NT2/D1 (cell line): ENCODE measurements at places on chromosomes 4 and X.

- DNase-seq: no peak
Measured at GRCh38 chr4:2166253-2166652, 75.7 kb downstream of the HAUS3 start.

- DNase-seq: no peak
Measured at GRCh38 chrX:34612036-34612435, 45.0 kb downstream of the TMEM47 start.

- no peak for DNase-seq
Measured at GRCh38 chr4:133498149-133498548, 349.1 kb downstream of the PCDH10 start.

- DNase-seq: no peak
Measured at GRCh38 chr4:30744957-30745640, 24.9 kb downstream of the PCDH7 start.

DNA sequence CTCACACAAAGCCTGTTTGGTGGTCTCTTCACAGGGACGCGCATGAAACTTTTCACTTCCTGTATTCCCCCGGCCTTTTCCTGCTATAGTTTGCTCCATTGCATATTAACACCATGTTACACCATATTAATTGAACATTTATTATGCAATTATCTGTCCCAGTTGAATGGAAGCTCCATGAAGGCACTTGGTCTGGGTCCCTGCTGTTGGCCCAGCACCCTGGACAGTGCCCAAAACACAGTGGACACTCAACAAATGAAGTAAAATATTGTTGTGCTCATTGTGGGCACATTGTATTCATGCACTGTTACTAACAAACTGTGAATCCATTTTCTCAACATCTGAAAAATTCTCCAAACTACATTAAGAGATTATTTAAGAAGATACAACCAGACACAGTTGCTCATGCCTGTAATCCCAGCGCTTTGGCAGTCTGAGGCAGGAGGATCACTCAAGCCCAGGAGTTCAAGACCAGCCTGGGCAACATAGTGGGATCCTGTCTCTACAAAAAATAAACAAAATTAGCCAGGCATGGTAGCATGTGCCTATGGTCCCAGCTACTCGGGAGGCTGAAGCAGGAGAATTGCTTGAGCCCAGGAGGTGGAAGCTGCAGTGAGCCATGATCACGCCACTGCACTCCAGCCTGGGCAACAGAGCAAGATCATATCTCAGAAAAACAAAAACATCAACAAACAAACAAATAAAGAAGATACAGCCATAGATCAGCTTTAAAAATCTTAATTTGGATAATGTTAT lies 292.7 kb upstream of the TENM3 start:
- no peak for DNase-seq

DNA sequence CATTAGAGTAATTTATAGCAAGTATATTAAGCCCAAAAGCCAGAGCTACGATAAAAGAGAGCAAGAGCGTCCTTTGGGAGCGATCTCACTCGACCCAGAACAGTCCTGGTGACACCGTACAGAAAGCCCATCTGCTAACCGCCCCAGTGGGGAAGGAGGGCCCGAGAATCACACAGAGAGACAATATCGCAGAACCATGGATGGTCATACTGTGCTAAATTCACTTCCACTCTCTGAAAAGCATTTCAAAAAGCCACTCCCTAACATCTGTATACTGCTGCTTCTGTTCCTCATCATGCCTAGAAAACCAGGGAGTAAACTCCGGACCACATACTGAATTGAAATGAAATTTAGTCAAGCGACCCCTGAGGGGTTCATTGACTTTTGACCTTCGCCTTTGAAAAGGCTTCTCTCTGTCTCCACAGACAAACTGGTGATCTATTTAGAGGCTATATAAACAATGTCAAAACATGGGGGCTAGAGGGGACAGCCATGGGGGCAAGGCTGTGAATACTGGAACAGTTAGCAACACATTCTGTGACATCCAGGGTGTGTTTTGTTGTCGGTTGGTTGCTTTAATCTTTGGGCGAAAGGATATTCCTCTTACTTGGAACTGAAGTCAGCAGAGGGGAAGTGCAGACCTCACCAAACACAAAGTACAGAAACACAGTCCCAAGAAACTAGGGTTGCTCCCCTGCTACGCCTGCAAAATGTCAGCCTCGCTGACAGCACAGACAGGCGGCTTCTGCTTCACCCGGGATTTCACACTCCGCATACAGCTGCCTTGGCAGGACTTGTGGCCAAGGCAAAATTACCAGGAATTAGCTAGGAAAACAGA lies 129.0 kb upstream of the RASGEF1B start:
- DNase-seq: no peak

DNA sequence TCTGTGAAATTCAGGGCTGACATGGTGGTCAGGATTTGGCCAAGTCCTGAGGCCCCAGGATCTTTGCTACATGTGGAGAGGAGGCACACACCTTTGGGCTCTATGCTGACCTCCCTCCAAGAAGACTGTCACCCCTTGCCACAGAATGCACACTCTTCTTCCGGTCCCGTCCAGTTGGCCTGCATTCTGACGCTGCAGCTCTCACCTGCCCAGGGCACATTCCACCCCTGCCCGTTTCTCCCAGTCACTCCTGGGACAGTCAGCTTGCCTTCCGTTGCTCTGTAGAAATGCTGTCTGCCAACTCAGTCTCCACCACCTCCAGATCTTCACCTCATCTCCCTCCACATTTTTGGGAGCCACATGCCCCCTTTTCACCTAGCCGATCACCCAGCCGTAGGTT lies 76.7 kb downstream of the SHROOM2 start:
- DNase-seq: no peak

GRCh38 chrX:21770631-21771321 lies 12.9 kb upstream of the SMPX start:
- no peak for DNase-seq

GRCh38 chrX:151711787-151712186 lies 4.0 kb upstream of the FATE1 start:
- no peak for DNase-seq
